Activated CD8-positive, alpha-beta memory T cell treated with anti-CD3 and anti-CD28 coated beads, Interleukin-2, amount 50 U/mL, for 48 hours (primary cell): ENCODE measurements at places on chromosomes 7 and 10.
A peak's percentile ranks its signal among the peaks of the same experiment; 100 is the strongest.

GRCh38 chr7:537911-538634, 18.4 kb upstream of the PDGFA start:
- DNase-seq = no peak

- no peak for DNase-seq
These were observed 91.0 kb downstream of the CUBN start for GRCh38 chr10:17038627-17039026.

DNA sequence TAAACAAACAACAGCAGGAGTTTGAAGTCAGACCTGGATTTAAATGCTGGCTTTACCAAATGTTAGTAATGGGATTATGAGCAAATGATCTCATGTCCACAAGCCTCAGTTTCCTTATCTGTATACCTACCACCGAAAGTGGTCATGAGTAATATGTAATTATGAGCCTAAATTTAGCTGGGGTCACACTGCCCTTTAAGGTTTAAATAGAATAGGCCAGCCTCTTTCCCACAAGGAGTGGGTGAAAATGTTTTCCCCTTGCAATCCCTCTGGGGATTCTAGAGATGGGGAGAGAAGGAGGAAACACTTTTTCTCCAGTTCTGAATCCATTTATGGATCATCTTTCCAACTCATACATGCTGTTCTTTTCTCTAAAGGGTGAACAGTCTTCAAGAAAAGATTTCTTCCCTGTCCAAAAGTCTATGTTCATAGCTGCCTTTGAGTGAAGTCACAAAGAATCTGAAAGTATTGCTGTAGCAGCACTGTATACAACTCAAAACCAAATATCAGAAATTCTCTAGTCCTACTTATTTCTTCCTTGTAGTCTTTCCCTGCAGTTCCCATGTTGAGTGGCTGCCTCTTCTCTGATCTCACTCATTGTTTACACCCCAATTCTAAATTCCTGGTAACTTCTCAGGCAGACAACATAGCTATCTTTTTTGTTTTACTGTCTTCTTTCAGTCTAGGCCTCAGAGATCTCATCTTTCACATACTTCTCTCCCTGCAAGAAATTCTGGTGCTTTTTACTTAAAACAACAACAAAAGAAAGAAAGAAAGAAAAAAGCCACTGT, 7.4 kb upstream of the TSPAN12 start:
- no peak for DNase-seq

GRCh38 chr7:151327659-151328058, 14.0 kb upstream of the NUB1 start:
- DNase-seq = no peak

DNA sequence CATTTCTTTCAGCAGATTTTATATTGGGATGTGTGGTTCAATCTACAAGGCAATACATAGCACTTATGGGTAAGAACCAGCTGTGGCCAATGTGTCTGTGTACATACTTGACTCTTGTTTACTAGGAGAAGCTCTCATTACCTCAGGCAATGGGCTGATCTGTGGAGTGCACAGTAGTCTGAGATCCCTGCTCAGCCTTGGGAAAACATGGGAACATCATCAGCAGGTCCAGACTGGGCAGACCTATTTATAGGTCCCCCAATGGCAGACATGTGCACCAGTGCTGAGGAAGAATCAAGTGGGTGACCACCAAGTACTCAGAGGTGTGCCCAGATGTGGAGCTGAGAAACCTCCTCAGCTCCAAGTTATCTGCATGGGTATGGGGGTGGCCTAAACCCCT, 349.7 kb downstream of the KIF20B start:
- no peak for DNase-seq

- peak; percentile 57 for DNase-seq
These were observed 165.9 kb upstream of the PPP1R3A start for GRCh38 chr7:114084472-114085312.

- peak; percentile 76 for DNase-seq
These were observed 145.2 kb downstream of the FRMD4A start for GRCh38 chr10:14185316-14186045.

DNA sequence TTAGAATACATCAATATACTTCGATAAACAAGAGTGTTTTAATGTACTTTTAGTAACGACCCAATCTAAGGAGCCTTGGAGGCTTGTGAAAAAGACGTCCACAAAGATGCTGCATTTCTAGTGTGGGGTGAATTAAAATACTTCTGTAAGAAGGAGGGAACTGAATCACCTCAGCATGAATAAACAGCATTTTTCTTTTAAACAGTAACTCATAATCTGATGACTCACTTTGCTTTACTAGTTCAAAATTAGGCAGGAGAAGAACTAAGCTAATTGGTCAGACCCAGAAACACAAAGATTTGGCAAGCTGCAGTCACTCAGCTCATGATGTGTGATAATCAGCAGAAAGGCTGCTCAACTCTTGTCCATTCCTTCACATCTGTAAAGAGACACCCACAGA, 24.2 kb downstream of the NCOA4 start:
- no peak for DNase-seq

DNA sequence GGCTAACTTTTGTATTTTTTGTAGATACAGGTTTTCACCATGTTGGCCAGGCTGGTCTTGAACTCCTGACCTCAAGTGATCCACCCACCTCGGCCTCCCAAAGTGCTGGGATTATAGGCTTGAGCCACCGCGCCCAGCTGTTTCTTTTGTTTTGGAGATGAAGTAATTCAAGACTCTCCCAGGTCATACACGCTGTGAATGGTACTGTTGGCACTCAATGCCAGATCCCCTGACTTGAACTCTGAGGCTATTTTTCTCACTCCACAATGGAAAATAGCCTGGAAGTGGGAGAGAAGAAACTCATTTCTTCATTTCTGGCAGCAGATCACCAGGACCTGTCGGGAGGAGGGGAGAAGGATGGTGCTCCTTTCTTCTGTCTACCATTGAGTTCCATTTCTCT, 32.4 kb downstream of the BLVRA start:
- DNase-seq = peak; percentile 3

- no peak for DNase-seq
These were observed at the start of gene SNCG for GRCh38 chr10:86958116-86958900. Gene SNCG, plus strand, starts transcription at chr10:86958599. Its CDS starts 99 bp downstream, at chr10:86958698.

DNA sequence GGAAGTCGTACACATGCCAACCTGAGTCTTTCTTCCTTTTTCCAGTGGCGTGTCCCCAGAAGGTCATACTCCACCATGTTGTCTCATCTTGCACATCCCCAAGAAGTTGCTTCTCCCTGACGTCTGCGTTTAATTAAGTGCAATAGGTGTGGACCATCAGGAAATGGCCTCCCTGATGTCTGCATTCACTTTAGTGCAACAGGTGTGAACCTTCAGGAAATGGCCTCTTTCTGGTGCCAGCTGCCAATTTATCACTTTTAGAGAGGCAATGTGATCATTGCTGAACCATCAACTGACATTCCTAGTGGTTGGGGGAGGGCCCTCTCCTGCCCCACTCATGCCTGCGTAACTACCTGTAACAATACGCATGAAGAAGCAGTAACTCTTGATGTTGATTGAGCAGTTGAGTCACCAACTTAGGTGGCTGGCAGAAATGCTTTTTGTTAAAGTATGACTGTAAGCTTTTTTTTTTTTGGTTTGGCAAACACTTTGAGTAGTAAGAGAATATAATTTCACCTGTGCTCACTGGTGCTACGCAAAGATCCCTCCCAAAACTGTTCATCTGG, 25.8 kb downstream of the SCIN start:
- DNase-seq = no peak

DNA sequence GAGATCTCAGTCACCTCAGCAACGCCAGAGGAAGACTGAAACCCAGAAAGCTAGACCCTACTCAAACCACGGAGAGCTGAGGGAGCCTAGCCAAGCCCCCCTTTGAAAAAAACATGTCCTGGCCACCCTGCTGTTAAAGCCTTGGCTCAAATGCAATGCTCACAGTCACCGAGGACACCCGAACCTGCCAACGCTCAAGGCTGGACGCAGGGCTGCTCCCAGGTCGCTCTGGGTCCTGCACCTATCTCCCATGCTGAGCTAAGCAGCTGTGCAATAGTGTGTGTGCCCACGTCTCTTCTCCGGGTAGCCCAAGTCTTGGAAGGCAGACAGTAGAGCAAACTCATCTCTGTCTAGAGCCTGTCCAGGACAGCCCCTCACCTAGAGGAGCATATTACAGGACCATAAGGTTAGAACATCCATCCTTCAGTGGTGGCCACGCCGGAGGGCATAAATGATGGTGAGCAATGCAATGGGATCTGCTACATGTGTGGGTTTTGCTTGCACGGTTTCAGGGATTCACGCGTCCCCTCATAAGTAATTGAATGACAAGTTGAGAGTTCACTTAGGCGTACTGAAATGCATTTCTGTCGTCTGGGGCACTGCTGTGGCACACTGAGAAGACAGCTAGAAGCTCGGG, 94.2 kb upstream of the DDC start:
- peak; percentile 29 for DNase-seq

- no peak for DNase-seq
These were observed 54.6 kb downstream of the AGMO start for GRCh38 chr7:15507171-15507570.

GRCh38 chr7:114540291-114540690, 125.7 kb downstream of the FOXP2 start:
- no peak for DNase-seq

- no peak for DNase-seq
These were observed 366.2 kb upstream of the TMEM229A start for GRCh38 chr7:124398937-124399552.

- peak; percentile 84 for DNase-seq
These were observed 32.5 kb downstream of the OGDH start for GRCh38 chr7:44638611-44639557.

DNA sequence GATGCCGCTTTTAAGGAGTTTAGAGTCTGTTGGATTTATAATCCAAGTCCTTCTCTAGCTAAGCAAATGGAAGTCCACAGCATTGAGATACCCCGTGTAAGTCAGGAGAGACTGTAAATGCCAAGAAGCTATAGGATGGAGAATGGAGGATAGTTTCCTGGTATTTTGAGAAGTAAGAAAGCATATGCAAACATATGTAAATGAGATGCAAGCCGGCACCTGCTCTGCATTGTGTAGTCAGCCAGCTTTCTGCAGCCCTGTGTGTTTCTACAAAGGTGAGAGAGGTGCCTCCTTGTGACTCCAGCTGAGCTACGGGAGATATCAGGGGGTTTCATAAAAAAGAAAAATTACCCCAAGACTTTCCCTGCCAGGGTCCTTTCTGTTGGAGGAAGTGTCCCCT, 176.3 kb downstream of the RPS24 start:
- no peak for DNase-seq

- DNase-seq = no peak
These were observed 34.4 kb downstream of the UBTD1 start for GRCh38 chr10:97532935-97533671.

DNA sequence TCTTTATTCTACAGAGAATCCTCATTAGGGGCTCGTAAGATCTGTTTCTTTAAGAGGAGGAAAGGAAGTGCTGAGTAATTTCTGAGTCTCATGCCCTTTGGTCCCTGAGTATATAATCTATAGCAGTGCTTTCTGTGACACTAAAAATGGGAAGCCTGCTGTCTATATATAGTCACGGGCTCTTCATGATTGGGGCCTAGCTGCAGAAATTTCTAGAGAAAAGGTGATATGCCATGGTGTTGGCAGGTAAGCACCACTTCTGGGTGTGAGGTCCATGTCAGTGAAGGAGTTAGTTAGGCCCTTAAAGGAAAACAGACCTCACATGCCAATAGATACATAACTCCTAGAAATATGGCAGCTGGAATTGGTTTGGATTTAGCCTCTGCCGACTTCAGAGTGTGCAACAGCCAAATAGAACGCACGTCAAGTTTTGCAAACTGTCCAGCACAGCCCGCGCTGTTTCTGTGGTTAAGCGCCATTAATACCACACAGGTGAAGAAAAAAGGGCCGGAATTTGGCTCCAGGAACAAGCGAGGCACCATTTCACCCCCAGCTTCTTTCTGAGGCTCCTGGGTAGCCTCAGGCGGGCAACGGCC, 123.2 kb downstream of the TACC2 start:
- DNase-seq = no peak

DNA sequence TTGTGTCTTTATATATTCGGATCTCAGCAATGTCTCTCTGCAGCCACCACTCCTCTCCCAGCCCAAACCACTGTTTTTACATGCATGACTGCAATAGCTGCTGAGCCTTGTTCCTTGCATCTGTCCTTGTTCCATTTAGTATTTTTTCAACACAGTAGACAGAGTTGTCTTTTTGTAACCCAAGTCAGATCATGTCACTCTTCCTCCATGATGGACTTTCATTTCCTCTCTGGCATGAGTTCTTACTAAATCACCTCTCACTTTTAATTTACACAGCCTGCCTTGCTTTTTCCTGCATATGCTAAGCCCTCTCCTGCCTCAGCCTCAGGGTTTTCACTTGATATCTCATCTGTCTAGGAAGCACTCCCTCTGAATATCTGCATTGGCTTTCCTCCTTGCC, 353.2 kb downstream of the HGF start:
- DNase-seq = no peak

- peak; percentile 70 for DNase-seq
These were observed 825 bp downstream of the RAB11FIP2 start for GRCh38 chr10:118045837-118046394.

GRCh38 chr10:71770789-71771188, 2.5 kb downstream of the VSIR start:
- no peak for DNase-seq

DNA sequence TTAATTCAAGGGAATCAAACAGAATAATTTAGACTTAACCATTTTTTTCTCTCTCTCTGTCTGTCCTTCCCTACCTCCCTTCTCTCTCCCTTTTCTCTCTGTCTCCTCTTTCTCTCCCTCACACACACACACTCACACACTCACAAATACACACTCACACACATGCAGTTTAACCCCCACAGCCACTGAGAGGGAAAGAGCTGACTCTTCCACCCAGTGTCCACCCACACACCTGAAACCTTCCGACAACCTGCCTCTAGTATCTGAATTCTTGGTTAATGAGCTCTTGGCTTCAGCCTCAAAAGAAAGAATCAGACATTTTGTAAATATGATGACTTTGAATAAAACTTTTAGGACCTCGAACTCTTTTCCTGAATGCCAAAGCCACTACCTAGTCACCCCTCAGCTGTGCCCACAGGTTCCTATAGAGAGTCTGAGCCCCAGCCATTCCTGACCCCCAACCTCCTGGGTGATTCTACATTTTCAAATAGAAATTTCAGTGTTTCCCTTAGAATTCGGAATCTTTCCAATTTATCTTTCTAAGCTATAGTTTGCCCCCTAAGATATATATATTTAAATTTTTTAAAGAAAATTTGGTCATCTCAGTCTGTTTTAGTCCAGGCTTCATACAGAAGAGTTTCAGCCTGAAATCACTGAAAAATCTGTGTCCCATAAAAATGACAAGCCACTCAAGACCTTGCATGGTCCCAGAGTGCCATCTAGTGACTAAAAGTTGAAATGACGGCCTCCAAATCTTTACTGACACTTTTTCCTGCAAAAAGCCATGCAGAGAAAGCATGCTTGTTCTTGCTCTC, 202.8 kb downstream of the IPMK start:
- DNase-seq = peak; percentile 58

- DNase-seq = no peak
These were observed 89.3 kb downstream of the VOPP1 start for GRCh38 chr7:55483046-55483445.

- DNase-seq = no peak
These were observed 365.3 kb downstream of the REEP3 start for GRCh38 chr10:63886281-63887022.

- no peak for DNase-seq
These were observed 44.0 kb downstream of the WDR37 start for GRCh38 chr10:1100143-1100542.

GRCh38 chr10:118950190-118950680, 79.3 kb upstream of the NANOS1 start:
- no peak for DNase-seq
